HTR-8/SVneo (cell line): ENCODE measurements at places on chromosomes 1 and 21.

GRCh38 chr1:58888833-58889232, 105.0 kb upstream of the JUN start:
- no peak for DNase-seq

- DNase-seq, result no peak
These were observed 48.3 kb downstream of the IGSF21 start for GRCh38 chr1:18155881-18156385.

- no peak for DNase-seq
These were observed 6.9 kb upstream of the TRIM62 start for GRCh38 chr1:33188572-33189275.

- no peak for DNase-seq
These were observed 20.7 kb downstream of the ASAP3 start for GRCh38 chr1:23463286-23463685.

- no peak for DNase-seq
These were observed 16.5 kb upstream of the PARP1 start for GRCh38 chr1:226424221-226425003.

DNA sequence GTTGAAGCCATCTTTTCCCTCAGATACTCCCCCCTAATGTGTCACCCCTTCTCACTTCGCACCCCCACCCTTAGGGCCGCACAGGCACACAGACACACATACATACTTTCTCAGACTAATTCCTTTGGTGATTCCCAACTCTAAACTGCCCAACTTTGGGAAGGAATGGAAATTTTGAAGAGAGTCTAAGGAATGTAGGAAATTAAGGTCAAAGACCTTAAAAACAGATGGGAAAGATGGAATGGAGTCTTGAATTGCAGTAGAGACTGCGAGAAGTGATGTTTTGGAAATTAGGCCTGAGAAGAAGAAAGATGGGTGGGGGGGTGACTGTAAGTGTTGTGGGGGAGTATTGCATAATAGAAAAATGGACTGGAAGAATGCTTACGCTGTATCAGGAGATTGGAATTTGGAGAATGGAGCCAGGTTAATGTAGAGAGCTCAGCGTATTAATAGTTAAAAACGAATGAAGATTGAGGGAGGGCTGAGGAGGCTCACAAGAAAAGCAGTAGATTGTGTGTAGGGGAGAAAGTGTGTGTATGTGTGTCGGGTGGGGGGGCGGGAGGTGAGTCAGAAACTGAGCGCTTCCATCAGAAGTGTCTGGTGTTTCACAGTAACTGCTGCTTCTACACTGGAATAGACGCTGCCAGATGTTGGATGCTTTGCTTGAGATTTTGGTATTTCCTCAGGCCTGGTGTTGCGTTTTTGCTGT, 1.7 kb downstream of the PIP5K1A start:
- DNase-seq, result peak; percentile 54

- DNase-seq, result no peak
These were observed 844 bp downstream of the ADAMTS5 start for GRCh38 chr21:26965907-26966581.

GRCh38 chr1:111814305-111814628, 58.6 kb downstream of the DDX20 start:
- no peak for DNase-seq

DNA sequence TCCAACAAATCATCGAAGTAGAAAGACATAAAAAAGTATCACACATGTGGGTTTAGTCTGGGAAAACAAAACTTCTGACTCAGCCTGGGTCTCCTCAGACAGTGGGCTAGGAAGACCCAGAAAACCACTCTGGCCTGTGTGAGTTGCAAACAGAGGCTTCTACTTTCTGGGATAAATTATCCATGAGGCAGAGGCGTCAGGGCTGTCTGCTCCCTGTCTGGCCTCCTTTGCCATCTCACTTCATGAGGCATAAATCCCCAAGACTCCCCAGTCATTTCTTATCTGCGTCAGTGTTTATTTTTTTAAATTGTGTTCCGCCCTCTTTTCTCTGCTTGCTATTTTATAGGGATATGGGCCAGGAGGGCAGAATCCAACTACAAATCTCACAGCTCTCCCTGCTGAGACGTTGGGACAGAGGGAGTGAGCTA, 80.6 kb upstream of the TRABD2B start:
- DNase-seq, result no peak

GRCh38 chr1:221264848-221265247, 385.6 kb downstream of the HLX start:
- no peak for DNase-seq

- DNase-seq, result no peak
These were observed 15.1 kb downstream of the RCSD1 start for GRCh38 chr1:167645140-167645541.

DNA sequence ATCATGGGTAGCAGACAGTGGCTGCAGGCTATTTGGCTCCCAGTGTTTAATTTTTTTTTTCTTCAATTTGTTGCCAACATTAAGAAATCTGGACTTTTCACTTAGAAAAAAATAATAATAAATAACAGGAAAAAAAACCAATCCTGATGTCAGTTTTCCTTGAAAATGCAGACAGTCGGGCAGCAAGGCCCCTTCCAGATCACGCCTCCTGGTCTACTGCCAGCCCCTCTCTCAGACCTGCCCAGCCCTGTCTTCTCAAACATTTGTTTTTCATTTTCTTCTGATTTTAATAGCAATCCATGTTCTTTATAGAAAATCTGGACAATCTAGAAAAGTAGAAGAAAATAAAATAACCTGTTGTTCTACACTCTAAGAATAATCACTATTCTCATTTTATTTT, 15.5 kb downstream of the IFNGR2 start:
- no peak for DNase-seq

- no peak for DNase-seq
These were observed 44.3 kb downstream of the C8A start for GRCh38 chr1:56898879-56899278.

- DNase-seq, result no peak
These were observed 161.5 kb downstream of the IER5 start for GRCh38 chr1:181250038-181250437.

DNA sequence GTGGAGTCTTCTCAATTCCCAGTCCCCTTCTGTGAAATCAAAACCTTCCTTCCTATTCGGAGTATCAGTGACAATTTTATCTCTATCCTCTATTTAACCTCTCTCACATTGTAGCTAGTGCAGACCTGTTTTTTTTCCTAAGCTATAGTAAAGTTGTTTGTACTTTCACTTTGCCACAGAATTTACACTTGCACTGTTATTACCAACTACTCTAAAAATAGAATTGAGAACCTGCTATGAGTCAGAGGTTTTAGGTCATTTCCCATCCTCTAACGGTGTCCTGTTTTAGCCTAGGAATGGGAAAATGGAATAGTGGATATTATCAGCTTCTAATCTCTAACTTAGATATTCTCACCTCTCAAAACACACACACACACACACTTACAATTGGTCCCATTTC, 862.7 kb downstream of the NCAM2 start:
- peak; percentile 24 for DNase-seq

DNA sequence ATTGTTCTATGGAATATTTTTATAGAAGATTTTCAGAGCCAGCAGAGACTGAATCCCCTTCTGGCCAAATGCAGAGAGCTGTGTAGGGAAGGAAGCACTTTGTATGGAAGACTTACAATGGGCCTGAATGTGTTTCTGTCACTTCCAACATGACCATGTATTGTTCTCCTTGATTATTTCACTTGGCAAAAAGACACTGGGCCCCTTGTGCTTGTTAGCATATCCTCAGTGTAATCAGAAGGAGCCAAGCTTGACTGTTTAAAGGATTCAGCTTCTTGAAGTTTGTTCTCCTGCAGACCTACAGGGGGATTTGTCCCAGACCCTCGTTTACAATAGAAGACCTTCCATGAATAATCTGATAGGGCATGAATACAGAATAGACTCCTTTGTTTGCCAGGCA, 48.1 kb upstream of the UBE2U start:
- no peak for DNase-seq

DNA sequence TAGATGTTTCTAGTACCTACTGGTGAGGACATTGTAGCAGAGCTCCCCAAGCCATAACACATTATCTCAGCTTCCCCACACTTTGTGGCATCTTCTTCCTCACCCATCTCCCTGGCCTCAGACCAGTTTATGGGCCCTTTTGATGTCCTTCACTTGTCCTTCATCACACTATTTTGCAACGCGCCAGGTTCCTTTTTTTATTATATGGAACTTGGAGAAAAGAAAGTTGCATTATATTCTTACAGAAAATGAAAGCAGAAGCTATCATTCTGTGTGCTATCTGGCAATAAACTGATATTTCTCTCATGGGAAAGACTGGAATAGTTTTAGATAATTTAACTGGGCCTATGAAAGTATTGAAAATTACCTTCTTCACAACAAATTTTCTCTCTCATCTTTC, 196.9 kb upstream of the ETV3 start:
- DNase-seq, result no peak

GRCh38 chr21:36909423-36909822, 57.0 kb downstream of the HLCS start:
- no peak for DNase-seq
